ENCODE measurements at places on chromosomes 16 and 17.

- DNase-seq: peak; percentile 33
These were observed 3.1 kb upstream of the HOXB2 start for GRCh38 chr17:48547808-48548522.

DNA sequence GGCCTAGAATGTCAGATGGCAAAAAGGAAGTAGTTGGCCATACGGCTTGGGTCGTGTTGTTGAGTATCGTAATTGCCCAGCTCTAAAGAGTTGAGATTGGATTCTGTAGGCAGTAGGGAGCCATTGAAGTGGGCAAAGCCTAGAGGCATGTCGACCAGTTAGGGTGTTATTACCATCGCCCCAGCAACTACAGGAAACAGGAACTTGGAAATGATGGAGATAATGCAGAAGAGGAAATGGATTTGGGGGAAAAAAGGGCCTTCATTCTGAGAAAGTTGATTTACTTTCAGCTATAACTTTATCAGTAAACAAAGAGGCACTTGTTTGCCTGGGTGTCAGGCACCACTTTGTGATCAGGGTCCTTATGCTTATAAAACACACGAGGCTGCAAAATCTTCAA is 52.6 kb downstream of the COX10 start:
- no peak for DNase-seq

GRCh38 chr17:40559564-40559916 is 5.7 kb downstream of the CCR7 start:
- DNase-seq: no peak

DNA sequence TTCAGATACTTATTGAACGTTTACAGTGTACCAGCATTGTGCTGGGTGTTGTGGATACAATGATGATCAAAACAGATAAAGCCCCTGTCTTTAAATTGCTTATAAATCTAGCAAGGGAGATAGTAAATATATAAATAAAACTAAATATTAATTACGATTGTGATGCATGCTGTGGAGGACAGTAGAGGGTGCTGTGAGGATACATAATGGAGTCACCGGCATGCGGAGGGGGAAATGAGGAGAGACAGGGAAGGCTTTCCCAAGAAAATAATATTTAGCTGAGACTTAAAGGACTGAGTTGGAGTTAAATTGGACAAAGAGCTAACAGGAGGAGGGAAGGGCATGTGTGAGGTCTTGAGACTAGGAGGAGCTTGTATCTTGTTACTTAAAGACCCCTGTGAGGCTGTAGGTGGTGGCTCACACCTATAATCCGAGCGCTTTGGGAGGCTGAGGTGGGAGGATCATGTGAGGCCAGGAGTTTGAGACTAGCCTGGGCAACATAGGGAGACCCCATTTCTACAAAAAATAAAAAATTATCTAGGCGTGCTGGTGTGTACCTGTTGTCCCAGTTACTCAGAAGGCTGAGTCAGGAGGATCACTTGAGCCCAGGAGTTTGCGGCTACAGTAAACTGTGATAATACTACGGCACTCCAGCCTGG is 2.4 kb downstream of the DHRS7B start:
- DNase-seq: no peak

DNA sequence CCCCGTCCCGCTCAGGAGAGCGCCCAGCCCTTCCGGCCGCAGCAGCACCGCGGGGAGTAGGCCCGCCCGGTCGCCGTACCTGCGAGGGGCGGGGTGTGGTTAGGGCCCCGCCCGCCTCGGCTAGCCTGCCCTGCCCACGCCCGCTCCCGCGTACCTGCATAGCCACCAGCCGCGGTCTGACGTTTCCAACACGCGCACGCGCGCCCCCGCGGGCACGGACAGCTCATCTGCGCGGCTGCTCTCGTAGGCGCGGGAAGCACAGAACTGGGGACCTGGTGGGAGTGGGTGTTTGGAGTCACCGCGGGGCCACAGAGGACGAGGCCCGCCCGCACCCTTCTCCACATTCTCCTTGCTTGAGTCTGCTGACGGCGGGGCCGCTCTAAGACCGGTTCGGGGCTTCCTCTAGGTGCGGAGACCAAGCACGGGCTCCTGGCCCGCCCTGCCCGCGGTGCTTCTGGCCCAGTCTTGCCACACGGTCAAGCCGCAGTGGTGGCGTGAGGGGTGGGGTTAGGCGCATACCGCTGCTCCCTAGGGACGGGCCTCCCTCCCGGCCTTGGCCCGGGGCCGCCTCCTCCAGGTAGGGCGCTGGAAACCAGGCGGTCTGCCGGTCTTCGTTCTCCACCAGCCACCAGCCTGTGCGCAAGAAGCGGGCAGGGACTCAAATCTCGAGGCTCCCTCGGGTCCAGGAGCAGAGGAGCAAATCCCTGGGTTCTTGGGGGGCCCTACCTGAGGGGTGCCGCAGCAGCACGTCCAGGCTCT is 1.8 kb downstream of the NOXO1 start:
- DNase-seq: no peak

GRCh38 chr17:64786337-64786736 is 124.2 kb upstream of the SMURF2 start:
- no peak for DNase-seq

DNA sequence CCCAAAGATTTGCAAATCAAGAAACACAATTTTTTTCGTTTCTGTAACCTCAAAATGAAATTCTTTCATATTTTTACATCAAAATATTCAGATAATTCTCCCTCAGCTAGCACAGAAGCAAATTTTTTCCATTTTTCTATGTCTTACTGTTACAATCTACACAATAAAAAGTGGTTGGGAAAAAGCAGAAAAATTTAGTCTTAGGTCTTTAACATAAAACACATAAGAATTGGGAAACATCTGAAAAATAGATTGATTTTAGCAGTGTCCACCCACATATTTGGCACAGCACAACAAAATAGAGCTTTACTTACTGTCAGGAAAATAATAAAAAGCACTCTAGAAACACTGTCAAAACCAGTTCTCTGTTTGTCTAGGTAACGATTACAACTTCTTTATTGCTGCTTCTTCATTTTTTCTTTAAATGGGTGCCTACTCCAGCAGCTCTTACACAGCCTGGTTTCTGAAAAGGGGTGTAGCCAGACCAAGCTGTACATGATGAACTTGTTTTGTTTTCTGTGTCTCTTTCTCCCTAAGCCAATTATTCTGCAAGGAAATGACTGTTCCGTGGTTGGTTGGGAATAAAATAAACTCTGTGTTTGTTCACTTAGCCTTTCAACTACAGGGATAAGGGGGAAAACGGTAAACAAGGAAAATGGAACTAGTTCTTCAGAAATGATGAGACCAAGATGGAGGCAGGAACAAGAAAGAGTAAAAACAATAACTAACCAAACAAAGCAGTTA is at the start of gene ABCA6:
ABCA6 (minus strand) TSS at position 465 of the 744 bp plus-strand sequence. CDS start 1,192 bp downstream, outside the sequence.
- DNase-seq: no peak

DNA sequence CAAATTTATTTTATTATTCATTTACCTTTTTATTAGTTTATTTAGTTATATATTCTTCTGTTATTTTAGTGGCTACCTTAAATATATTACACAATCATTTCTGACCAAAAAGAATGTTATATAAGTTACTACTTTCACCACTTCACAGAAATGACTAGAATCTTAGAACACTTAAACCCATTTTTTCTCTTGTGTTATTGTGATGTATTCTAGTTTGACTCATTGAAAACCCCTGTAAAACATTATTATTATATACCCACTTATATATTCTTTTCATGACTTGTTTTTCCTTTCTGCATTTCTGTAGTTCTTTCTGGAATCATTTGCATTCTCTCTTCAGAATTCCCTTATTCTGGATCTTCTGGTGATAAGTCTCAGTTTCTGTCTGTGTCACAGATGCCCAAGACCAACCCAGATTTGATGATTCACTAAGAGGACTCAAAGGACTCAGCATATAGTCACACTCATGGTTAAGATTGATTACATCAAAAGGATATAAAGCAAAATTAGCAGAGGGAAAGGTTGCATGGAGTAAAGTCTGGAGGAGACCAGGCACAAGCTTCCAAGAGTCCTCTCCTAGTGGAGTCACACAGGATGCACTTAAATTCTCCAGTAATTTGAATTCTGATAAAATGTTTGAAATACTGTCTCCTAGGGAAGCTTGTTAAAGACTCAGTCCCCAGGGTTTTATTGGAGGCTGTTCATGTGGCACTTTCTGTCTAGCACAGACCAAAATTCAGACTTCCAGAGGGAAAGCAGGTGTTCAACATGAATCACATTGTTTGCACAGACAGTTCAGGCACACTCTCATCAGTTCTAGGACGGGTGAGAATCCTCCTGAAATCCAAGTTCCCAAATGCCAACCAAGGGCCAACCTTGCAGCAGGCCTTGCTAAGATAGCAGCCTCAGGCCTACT is 7.7 kb downstream of the GINS3 start:
- DNase-seq: no peak

- DNase-seq: no peak
These were observed 3.1 kb downstream of the TLCD2 start for GRCh38 chr17:1707107-1707506.

- DNase-seq: no peak
These were observed 13.6 kb downstream of the MRM1 start for GRCh38 chr17:36614933-36615332.

GRCh38 chr16:6113749-6114148 is 1016.2 kb upstream of the EEF2KMT start:
- no peak for DNase-seq

GRCh38 chr17:43062984-43063638 is 38.1 kb downstream of the RND2 start:
- no peak for DNase-seq

GRCh38 chr16:48608871-48609651 is 919 bp downstream of the N4BP1 start:
- peak; percentile 26 for DNase-seq

GRCh38 chr17:74163271-74163821 is 40.1 kb upstream of the RPL38 start:
- no peak for DNase-seq

GRCh38 chr17:58084317-58084981 is 1.2 kb downstream of the DYNLL2 start:
- DNase-seq: no peak

GRCh38 chr17:4175921-4176807 is 33.2 kb downstream of the CYB5D2 start:
- no peak for DNase-seq

DNA sequence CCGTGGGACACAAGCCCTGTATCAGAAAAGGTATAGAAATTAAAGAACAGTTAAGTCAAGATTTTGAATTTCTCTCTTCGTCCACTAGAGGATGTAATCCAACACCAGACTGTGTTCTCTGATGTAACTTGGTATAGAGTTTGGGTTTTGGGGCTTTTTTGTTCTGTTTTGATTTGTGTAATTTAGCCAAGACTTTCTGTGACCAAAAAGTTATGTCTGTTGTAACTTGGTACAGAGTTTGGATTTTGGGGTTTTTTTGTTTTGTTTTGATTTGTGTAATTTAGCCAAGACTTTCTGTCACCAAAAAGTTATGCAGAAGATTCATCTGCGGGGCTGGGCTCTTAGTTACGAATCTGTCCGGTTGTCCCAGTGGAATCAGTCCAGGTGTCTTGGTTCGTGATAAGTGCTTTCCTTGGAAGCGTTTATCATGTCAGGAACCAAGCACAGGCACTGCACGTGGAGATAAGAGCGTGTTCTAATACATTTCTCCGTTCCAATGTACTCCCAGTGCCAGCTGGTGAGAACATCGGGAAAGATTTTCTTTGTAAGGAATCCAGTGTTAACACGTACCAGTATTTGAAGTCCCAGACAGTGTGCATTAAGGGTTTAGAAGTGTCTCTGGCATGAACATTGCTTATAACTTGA is 44.1 kb upstream of the SEC14L1 start:
- peak; percentile 35 for DNase-seq

GRCh38 chr16:11768849-11769248 is 26.2 kb upstream of the TXNDC11 start:
- no peak for DNase-seq

- DNase-seq: no peak
These were observed 7.0 kb upstream of the NAGLU start for GRCh38 chr17:42529061-42529460.

DNA sequence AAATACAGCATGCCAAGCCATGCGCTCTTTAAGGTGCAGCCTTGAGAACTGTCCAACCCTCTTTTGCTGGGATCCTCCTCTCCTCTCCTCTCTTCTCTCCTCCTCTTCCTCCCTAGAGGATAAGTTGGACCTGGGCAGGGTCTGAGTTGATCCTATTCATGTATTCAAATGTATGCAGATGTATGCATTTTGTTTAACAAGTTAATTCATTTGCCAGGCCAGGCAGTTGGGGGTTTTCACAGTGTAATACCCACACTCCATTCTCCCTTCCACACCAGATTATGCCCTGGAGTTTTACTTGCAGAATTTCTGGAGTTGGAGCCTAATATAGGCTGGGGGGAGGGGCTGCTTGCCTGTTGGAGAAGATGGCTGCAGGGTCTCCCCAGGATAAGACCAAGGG is 226.2 kb upstream of the SDK2 start:
- no peak for DNase-seq

- no peak for DNase-seq
These were observed 40.1 kb downstream of the NLRC5 start for GRCh38 chr16:57029161-57030160.

- DNase-seq: no peak
These were observed 29.4 kb downstream of the UTP18 start for GRCh38 chr17:51289696-51290111.

DNA sequence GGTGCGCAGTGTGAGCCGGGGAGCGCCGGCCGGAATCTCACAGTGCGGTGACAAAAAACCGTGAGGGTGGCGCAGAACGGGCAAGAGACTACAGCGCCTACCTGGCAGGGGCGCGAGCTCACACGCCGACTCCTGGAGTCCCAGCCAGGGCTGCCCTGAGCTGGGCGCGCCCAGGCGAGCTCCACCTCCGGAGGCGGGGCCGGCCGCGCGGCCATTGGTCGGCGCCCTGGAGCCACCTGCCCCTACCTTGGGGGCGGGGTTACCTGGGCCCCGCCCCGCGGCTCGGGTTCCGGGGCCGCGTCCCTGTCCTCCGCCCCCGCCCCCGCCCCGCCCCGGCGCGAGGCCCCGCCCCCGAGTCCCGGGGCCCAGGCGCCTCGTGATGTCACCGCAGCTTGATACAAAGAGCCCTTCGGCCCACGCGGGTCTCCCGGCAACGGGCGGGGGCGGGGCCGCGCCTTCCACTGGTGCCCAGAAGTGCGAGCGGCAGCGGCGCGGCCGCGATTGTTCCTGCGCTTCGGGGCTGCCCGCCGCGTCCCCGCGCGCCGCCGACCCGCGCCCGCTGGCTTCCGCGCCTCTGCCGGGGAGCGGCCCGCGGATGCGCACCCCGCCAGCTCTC is 96.3 kb downstream of the RAB11FIP4 start:
- peak; percentile 93 for DNase-seq

GRCh38 chr17:70128727-70129238 is 40.5 kb upstream of the KCNJ2 start:
- DNase-seq: no peak

GRCh38 chr16:80615735-80616134 is 74.9 kb downstream of the DYNLRB2 start:
- DNase-seq: no peak

- DNase-seq: no peak
These were observed 57.3 kb downstream of the B9D1 start for GRCh38 chr17:19305256-19305655.

DNA sequence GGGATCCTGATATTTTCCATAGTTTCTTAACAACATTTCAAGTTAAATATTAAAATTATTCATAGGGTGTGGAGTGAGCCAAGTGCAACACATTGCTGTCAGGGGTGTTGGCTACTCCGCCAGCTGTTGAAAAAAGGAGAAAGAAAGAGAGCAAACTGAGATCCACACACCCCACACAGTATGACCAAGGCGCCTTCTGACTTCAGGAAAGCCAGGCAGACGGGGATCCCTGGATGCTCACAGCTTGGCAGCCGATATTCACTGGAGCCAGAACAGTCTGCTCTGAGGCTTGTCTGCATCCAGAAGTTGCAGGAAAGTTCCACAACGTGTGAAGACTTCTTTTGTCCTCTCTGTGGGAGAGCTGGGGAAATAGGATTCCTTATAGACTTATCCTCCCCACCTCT is 9.3 kb downstream of the CHD9NB start:
- DNase-seq: no peak

GRCh38 chr17:58985971-58986370 is 120.7 kb downstream of the TRIM37 start:
- DNase-seq: no peak

All from HEK293T (cell line).